Stimulated activated CD4-positive, alpha-beta T cell treated with anti-CD3 and anti-CD28 coated beads, TNF-alpha, amount 100 ng/mL, for 48 hours (primary cell): ENCODE measurements at places on chromosomes 4 and X.

- DNase-seq, result no peak
These were observed 58.6 kb downstream of the MSX1 start for GRCh38 chr4:4918067-4918466.

GRCh38 chr4:76883147-76883546 lies 14.8 kb downstream of the SOWAHB start:
- no peak for DNase-seq

DNA sequence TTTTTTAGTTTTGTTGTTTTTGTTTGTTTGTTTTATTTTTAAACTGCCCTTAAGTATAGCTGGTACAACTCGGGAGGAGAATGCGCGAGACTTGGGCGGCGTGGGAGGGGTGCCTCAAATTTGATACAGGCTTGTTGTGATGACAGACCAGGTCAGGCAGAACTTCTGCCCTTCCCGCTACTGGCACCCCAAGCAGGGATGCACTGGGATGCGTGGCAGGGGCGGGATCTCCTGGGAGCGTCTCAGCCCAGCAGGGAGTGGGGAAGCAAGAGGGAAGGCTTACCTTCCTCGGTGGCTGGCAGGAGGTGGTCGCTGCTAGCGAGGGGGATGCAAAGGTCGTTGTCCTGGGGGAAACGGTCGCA lies 851 bp downstream of the SFRP2 start:
- no peak for DNase-seq

GRCh38 chrX:15825936-15826335 lies 28.7 kb downstream of the AP1S2 start:
- DNase-seq, result no peak
